Activated T-cell treated with anti-CD3 and anti-CD28 coated beads, Interleukin-2, amount 50 U/mL, for 48 hours (primary cell): ENCODE measurements at places on chromosomes 4 and X.

DNA sequence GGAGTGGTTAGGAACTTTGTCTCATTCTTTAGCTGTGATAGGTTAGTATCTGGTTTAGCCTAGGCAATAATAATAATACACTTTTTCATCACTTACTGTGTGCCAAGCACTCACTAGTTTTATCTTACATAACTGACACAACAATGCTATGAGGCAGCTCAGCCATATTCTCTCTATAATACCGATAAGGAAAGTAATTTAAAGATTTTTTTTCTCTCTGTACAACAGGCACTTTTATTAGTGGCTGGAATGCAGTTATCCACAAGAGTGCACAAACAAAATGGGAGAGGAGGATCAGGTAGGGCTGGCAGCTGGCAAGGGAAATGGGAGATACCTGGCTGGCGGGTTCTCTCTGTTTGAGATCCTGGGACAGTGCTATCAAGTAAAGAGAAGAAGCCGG is 7.6 kb downstream of the RELL1 start:
- DNase-seq = no peak

DNA sequence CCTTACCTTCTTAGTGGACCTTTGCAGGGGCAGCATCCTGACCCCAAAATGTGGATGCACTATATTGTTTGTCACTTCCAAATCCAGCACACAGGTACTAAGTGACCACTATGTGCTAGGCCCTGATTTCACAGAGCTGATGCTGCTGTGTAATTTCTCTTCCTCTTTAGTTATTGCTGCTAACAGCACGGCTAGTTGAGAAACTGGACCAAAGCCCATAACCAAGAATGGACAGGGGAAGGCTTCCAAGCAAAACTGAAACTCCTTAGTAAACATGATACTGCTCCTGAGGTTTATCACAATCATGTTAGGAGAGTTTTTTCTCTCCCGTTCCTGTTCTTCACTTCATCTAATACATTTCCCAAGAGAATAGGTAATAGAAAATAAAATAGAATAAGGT is 172.9 kb upstream of the TTC29 start:
- no peak for DNase-seq

GRCh38 chrX:48791063-48791820 is 4.9 kb downstream of the GATA1 start:
- DNase-seq = no peak

- DNase-seq = no peak
These were observed 83.9 kb downstream of the MAMLD1 start for GRCh38 chrX:150446995-150447394.

GRCh38 chrX:46791927-46792809 is 33.2 kb upstream of the SLC9A7 start:
- no peak for DNase-seq

GRCh38 chrX:152632445-152633097 is 5.1 kb upstream of the GABRQ start:
- peak; percentile 68 for DNase-seq

- DNase-seq = no peak
These were observed 352.7 kb upstream of the IGFBP7 start for GRCh38 chr4:57462843-57463242.

GRCh38 chr4:107950746-107951540 is 19.6 kb downstream of the CYP2U1 start:
- no peak for DNase-seq

DNA sequence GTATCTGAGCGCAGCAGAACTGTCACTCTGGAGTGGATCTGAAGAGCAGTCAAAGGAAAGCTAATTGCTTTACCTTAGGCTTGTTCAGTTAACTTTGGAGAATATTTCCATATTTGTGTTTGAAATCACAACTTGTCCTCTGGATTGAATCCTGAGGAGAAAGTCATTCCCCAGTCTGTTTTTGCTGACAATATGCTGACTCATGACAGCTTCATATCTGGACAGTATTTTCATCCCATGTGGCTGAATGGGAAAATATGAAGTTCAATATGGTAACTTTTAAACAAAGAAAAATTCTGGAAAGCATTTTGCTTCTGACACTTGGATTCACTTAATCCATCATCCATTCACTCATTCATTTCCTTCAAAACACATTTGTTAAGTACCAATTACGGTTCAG is 46.3 kb upstream of the MAGEC3 start:
- no peak for DNase-seq

DNA sequence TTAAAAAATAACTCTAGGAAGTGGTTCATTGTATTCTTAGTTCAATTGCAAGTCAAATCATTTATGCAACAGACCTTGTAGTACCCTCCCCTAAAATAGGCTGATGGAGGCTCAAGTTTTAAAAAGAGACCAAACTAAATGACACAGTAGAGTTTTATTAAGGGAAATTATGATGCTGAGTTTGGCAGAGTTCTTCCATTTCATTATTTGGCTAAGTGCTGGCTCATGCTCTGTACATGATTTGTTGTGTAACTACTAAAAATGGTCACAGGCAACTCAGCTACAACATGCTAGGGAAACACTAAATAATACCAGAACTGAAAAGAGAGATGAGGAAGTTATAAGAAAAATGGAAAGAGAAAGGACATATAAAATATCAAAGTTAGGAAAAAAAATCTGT is 96.1 kb upstream of the TFDP3 start:
- no peak for DNase-seq

DNA sequence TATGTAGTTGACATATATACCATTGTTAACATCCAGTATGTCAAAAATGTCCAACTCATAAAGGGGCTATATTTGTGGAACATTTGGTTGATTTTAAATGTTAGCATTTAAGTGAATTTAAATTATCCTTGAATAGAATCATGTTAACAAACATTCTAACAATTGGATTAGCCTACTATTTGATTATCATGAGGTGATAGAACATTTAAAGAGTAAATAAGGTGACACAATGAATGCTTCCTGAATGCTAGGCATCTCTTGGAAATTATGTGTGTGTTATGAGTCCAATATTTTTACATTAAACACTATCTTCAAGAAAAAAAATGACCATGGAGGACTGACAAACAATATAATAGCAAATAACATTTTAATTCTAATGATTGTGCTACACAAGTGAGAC is 901.9 kb upstream of the AGA start:
- DNase-seq = no peak

DNA sequence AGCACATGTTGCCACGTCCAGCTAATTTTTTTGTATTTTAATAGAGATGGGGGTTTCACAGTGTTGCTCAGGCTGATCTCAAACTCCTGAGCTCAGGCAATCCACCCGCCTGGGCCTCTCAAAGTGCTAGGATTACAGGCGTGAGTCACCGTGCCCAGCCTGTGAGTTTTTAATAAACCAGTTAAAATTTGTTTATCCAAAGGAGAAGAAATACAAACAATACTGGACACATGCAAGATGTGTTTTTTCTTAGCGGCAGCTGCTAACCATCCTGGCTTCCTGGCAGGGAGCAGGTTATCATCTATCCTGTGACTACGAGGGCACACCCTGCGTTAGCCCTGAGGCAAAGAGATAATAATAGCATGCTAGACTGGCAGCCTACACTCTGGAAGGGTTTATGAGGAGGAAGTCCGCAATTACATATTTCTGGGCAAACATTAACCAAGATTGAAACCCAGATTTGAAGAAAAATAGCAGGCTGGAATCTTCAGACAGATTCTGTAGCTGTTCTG is 191.4 kb downstream of the SPRY1 start:
- DNase-seq = no peak
